ENCODE measurements at places on chromosomes 16 and 17.

- DNase-seq: no peak
Observed at GRCh38 chr17:36784633-36785032, 152.6 kb upstream of the LHX1 start.

- DNase-seq: no peak
Observed at GRCh38 chr17:22138861-22139469, 446.6 kb downstream of the KCNJ18 start.

- peak; percentile 88 for DNase-seq
Observed at GRCh38 chr17:7841396-7841914, 7.4 kb downstream of the KDM6B start.

- no peak for DNase-seq
Observed at GRCh38 chr16:86322806-86323205, 187.5 kb upstream of the FOXF1 start.

GRCh38 chr17:40316571-40317344 lies 7.8 kb downstream of the RARA start:
- DNase-seq: no peak

DNA sequence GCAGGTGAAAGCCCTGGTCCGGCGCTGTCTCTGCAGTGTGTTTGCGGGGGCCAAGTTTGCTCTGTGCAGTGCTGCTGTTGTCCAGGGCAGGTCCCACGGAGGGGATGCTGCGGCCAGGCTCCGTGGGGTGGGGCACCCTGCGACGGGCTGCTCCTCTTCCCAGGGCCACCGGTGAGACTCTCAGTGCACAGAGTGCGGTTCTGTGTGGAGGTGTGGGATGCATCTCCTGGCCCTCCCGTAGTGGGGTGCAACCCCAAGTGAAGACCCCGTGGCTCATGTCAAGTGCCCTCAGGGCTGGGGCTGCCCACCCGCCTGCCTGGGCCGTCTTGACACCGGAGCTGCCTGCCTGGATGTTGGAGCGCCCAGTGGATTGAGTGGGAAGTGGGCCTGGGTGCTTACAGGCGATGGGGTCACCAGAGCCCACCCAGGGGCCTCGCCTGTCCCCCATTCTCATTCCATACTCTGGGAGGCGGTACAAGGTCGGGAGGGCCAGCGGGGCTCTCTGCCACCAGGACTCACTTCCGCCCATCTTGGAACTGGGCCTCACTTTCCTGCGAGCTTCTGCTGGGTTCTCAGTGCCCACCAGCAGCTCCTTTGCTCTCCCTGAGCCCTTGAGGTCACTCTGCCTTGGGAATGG lies 119.9 kb downstream of the BANP start:
- no peak for DNase-seq

GRCh38 chr16:71626858-71627213 lies 852 bp downstream of the MARVELD3 start:
- no peak for DNase-seq
